ENCODE measurements at places on chromosomes 3 and 15. TPM values are rescaled to one million over a fixed set of nuclear protein-coding genes. Genes with fewer than 3 reads are reported as not detected.

DNA sequence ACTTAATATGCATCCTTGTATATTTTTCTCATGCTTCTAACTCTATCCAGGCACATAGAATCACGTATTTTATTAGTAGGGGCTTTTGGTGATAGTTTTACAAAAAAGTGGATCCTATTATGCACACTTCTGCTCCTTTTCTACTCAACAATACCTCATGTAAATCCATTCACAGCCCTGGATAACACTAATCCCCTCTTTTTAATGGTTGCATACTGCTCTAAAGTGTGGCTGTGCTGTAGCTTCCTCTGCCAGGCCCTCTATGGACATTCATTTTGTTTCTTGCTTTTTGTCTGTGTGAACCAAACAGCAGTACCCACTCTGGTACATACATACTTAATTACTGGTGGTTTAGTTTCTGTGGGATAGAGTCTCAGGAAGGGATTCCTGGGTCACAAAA lies 51.3 kb upstream of the SCAANT1 start:
- no peak for DNase-seq

DNA sequence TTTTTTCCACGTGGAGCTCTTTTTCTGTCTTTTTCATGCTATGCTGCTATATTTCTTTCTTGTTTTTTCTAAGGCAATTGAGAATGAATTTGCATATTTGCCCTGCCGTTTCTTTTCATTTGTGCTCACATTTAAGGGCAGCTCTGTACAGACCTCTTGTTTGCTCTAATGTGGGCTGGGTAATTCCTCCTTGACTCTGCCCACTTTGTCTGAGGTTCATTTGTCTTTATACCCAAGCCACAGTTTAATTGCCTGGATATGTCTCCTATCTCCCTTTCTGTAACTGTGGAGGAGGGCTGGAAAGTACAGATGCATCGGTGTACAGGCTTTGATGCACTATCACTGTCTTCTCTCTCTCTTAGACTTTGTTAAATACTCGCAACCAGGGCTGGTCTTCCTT lies 195.9 kb downstream of the EPHB1 start:
- no peak for DNase-seq

- no peak for DNase-seq
Measured at GRCh38 chr3:171311784-171312183, 148.4 kb downstream of the TNIK start.

DNA sequence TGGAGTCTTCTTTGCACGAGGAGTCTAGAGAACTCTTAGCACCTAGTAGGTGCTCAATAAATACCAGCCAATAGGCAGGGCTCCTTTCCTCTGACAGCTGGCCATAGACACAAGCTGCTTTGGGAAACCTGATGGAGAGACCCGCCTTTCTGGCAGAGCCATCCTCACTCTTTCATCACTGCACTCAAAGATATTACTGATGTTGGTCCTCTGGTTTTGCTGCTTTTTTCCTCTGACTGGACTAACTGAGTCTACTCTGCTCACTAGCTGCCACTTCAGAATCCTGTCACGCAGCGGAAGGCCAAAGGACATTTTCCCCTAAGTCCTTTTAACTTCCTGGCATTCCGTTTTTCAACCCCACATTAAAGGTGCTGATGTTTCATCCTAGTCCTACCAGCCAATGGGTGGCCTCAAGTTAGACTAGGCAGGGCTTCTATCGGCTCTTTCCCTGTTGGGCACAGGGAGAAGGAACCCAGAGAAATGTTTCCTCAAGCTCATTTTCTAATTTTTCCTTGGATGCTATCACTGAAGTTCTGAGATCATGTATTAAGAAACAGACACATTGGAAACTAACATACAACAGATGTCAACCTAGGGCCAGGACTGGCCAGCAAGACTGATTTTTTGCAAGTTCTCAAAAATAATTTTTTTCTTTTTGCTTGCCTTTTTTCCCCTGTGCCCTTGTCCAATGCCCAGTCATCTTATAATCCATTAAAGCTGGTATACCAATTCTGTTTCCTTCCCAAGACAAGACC lies 132.8 kb upstream of the ICE2 start:
- DNase-seq = no peak

The CYP1A2 gene
- not detected for polyA plus RNA-seq

The IL5RA gene
- 0.18 TPM for polyA plus RNA-seq

The PPARG gene
- 9.1 TPM for polyA plus RNA-seq

The LRTM1 gene
- 67.5 TPM for polyA plus RNA-seq
